Right cardiac atrium (tissue), 5 donors: ENCODE measurements at places on chromosomes 3 and 15. TPM values are rescaled to one million over a fixed set of nuclear protein-coding genes. Genes with fewer than 3 reads are reported as not detected.
A peak's percentile ranks its signal among the peaks of the same experiment; 100 is the strongest.

DNA sequence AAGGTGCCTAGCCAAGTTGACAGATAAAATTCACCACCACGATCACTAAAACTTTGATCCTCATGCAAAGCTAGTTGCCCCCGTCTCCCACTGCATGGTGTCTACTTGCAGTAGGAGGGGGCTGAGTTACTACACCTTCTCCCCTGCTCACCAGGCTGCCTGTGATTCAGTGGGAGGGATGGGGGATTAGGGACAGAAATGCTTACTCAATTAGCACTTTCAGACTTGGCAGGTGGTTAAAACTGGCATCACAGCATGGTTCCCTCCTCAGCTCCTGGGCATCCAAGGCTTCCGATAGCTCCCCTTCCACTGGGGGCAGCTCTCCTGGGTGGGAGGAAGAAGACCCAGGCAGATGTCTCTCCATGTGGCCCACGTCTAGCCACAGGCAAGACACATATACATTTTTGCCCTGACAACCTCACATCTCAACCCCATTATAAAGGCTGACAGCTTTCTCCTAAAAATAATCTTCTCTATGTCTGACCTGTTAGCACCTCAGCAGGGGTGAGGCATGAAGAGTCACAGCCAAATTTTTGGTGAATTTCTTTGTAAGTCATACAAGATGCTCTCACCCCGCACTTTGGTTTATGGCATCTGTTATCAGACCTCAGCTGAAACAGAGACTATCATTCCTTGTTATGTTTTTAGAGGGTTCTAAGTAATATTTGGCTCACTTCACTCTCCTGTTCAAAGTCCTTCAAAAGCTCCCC, 369.0 kb downstream of the SV2B start:
- no peak for DNase-seq

GRCh38 chr15:81316267-81316666, 7.7 kb downstream of the STARD5 start:
- DNase-seq = no peak

- no peak for DNase-seq
These were observed 307.3 kb upstream of the RBMS3 start for GRCh38 chr3:28973609-28974008.

GRCh38 chr15:36501063-36501678, 78.3 kb upstream of the CDIN1 start:
- no peak for DNase-seq

GRCh38 chr3:53890726-53891475, 758 bp downstream of the SELENOK start:
- peak; percentile 11 for DNase-seq

- DNase-seq = no peak
These were observed 118.1 kb downstream of the LRRK1 start for GRCh38 chr15:101037090-101037830.

GRCh38 chr15:49309889-49310288, 113.2 kb upstream of the FGF7 start:
- no peak for DNase-seq

DNA sequence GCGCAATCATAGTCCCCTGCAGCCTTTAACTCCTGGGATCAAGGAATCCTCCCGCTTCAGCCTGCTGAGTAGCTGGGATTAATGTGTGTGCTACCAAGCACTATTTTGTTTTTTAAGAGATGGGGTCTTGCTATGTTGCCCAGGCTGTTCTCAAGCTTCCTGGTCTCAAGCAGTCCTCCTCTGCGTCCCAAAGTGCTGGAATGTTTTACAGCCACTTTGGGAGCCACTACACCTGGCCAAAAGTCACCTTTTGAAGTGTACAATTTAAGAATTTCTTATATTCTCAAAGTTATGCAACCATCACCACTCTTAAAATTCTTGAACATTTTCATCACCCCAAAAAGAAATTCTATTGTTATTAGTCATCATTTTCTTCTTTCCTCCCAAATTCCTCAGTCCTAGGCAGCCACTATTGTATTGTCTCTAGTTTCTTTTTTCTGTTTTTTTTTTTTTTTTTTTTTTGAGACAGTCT, 17.8 kb downstream of the CDV3 start:
- no peak for DNase-seq

DNA sequence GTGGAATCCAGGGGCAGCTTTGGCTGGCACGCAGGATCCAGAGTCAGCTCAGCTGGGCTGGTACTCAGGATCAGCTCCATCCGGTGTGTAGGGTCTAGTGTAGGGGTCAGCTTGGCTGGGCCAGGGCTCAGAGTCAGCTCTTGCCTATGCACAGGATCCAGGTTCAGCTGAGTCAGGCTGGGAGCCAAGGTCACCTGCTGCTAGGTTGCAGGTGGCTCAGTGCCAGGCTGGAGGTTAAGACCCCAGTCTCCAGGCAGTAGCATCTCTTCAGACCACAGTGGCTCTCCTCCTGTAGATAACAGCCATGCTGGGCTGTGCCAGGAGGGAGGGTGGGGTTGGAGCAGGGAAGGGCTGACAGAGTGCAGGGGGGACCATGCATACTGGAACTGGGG, 1.8 kb downstream of the HYAL3 start:
- DNase-seq = no peak

DNA sequence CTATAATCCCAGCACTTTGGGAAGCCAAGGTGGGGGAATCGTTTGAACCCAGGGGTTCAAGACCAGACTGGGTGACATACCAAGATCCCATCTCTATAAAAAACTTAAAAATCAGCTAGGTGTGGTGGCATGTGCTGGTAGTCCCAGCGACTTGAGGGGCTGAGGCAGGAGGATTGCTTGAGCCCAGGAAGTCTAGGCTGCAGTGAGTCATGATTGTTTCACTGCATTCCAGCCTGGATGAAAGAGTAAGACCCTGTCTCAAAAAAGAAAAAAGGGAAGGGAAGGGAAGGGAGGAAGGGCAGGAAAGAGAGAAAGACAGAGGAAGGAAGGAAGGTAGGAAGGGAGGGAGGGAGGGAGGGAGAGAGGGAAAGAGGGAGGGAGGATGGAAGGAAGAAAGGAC, 133.7 kb upstream of the LRRN1 start:
- DNase-seq = no peak

DNA sequence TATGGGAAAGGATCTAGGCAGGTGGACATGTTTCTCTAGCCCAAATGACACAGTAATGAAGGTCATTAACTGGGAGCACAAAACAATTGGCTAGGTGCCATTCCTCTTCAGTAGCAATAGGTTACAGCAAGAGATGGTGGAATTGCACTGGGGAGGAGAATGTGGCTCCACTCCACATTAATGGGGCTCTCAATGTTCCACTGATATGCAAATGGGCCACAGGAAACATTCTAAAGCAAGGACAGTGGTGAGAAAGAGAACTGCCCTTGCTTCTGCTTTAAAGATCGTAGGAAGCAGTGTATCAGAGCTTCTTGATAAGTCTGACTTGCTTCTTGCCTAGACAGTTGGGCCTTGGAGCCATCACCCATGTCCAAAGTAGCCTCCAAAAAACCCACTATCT, 271.4 kb upstream of the PPP2R3A start:
- no peak for DNase-seq

GRCh38 chr3:49647741-49648140, 26.4 kb upstream of the APEH start:
- DNase-seq = no peak

- DNase-seq = peak; percentile 73
These were observed 505 bp upstream of the WNT5A start for GRCh38 chr3:55487381-55488241.

GRCh38 chr3:105752791-105753415, 115.9 kb downstream of the CBLB start:
- peak; percentile 46 for DNase-seq

GRCh38 chr15:88016406-88016805, 240.1 kb downstream of the NTRK3 start:
- no peak for DNase-seq

GRCh38 chr15:92899948-92900730, at the start of gene CHD2:
Gene CHD2, plus strand, starts transcription at chr15:92900324. Its CDS starts 914 bp downstream, at chr15:92901238.
- peak; percentile 75 for DNase-seq

GRCh38 chr3:88440701-88441100, 290.9 kb downstream of the C3orf38 start:
- no peak for DNase-seq

DNA sequence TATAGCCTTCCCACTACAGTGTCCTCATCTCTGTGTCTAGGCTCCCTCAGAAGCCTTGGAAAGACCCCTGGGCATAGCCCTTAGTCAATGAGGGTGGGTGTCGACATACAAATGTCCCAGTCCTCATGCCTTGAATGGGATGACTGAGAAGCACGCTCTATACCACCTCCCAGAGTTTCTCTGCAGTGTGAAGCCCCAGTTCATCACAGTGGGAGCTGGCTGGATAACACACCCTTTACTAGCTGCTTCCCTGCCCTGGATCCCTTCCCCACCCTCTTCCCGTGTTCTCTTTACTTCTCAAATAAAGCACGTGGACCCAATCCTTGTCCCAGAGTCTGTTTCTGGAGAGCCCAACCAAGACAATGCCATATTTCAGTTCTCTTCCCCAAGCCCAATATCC, 239.3 kb downstream of the VPS13C start:
- no peak for DNase-seq

GRCh38 chr3:31305340-31305739, 227.4 kb upstream of the STT3B start:
- DNase-seq = no peak

GRCh38 chr3:97438131-97438530, 326.4 kb upstream of the ARL6 start:
- no peak for DNase-seq

- peak; percentile 48 for DNase-seq
These were observed 19.8 kb upstream of the SMAD6 start for GRCh38 chr15:66682246-66682645.

GRCh38 chr3:107956991-107957900, 133.6 kb downstream of the CD47 start:
- peak; percentile 92 for DNase-seq

- no peak for DNase-seq
These were observed 155.1 kb upstream of the TBL1XR1 start for GRCh38 chr3:177352424-177352823.

- DNase-seq = no peak
These were observed 109.6 kb upstream of the LMOD3 start for GRCh38 chr3:69231929-69232440.

The C3orf80 gene
- total RNA-seq = 0.76 TPM

The OR4F15 gene
- not detected for total RNA-seq

The MYZAP gene
- total RNA-seq = 625 TPM

The MNS1 gene
- total RNA-seq = 2.9 TPM

The CALML4 gene
- total RNA-seq = 1.8 TPM

The BOC gene
- total RNA-seq = 45.3 TPM

The SNX4 gene
- 19.1 TPM for total RNA-seq

The SLC22A13 gene
- total RNA-seq = not detected

The DLEC1 gene
- 0.36 TPM for total RNA-seq

The HLTF gene
- total RNA-seq = 26.6 TPM

The C3orf62 gene
- total RNA-seq = 3.4 TPM

The OSTN gene
- 1.1 TPM for total RNA-seq

The SLC4A7 gene
- 20.2 TPM for total RNA-seq

The DPPA2 gene
- total RNA-seq = not detected
